GM12865 (cell line): ENCODE measurements at places on chromosomes 3 and 15.

GRCh38 chr3:168239287-168239686 is 143.6 kb upstream of the GOLIM4 start:
- DNase-seq, result no peak

GRCh38 chr3:50192689-50193141 is 1.3 kb downstream of the GNAT1 start:
- peak; percentile 78 for DNase-seq

GRCh38 chr15:51709031-51709430 is 27.7 kb downstream of the SCG3 start:
- DNase-seq, result no peak

- DNase-seq, result no peak
Measured at GRCh38 chr3:12338595-12339546, 50.0 kb downstream of the PPARG start.

DNA sequence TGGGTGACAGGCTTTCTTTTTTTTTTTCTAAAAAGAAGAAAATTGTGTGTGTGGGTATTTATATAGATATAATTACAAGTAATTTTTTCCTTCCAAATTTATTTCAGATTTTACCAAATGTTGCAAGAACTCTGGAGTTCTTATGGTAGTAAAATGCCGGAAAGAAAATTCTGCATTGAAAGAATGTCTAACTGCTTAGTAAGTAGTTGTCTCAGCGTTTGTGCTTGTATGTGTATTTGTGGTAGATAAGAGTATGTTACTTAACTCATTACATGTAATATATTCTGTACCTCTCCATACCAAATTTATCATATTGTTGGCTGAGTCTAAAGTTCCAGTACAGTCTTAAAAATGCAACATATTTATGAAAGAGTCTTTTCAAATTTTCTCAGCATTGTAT is 32.3 kb upstream of the ZCWPW2 start:
- DNase-seq, result no peak
